Muscle of arm (tissue), 14 donors: ENCODE measurements at places on chromosomes 5 and 9. TPM values are rescaled to one million over a fixed set of nuclear protein-coding genes. Genes with fewer than 3 reads are reported as not detected.

Gene SOX30
- 0.42 TPM for polyA plus RNA-seq

Gene NEUROG1
- polyA plus RNA-seq, result not detected

Gene ANGPTL2
- 53.1 TPM for polyA plus RNA-seq

DNA sequence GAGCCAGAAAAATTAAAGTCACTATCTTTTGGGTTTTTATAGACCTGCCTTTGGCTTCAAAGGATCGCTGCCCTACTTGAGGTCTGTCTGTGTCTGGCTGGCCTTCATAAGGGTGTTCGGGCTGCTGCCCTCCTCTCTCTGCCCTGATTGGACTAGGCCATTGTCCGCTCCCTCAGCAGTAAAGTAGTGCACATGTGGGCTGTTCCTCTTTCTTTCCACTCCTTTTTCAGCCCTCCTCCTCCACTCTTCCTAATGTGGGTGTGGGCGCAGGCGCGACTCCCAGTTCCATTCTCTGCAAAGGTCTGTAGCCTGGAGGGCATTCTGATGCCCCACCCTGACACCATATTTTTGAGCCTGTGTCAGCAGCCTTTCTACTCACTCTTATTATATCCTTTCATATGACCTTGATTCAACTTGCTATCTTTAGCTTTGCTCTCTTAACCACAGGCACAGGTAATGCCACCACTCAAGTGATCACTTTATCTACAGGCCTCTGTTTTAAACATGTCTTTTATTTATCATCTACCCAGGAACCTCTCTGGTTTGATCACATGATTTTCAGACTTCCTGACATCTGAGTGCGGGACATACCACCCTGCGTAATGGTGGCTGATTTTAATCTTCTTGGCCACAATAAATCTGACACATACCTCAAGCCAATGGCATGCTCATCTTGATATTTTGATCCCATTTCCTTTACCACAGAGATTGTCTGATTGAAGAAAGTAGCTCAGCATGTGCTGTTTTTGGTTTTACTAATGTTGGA is 144.5 kb downstream of the AOPEP start:
- no peak for DNase-seq

GRCh38 chr5:178077751-178078150 is 35.6 kb upstream of the N4BP3 start:
- DNase-seq, result no peak

GRCh38 chr5:43294226-43294625 is 19.0 kb downstream of the HMGCS1 start:
- DNase-seq, result no peak

DNA sequence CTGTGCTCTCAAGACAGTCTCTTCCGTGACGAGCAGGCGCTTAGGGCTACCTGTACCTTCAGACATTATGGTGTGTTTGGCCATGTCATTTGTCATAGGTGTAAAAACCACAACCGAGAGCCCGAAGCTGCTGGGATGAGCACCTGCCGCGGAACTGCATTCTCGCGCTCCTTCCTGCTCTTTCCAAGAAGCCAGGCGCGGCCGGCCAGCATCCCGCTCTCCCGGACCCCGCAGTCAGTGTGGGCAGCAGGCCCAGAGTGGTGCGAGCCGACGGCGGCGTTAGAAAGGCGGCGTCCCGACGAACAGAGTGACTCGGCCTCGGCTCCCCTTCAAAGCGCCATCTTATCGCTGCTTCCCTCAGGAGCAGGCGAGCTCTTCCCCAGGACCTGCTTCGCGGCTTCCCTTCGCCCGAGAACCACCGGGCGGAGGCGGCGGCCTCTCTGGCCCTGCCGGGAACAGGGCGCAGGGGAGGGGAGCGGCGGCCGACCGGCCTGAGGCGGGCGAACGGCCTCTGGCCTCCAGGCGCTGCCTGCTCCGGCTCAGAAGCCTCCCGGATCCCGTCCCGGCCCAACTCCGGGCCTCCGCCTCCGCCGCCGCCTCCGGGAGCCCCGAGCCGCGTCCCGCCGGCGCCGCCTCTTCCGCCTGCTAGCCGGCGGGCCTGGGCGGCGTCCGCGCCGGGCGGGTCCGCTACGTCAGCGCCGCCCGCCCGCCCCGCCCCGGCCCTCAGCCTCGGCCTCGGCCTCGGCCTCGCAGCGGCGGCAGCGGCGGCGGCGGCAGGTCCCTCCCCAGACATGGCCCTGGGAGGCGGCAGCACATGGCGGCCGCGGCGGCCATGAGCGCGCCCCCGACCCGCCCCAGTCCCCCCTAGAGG is at the start of gene FAM120A:
Gene FAM120A, plus strand, starts transcription at position 741 of the 871 bp plus-strand sequence. CDS start 231 bp downstream, outside the sequence.
- DNase-seq, result peak; percentile 56

DNA sequence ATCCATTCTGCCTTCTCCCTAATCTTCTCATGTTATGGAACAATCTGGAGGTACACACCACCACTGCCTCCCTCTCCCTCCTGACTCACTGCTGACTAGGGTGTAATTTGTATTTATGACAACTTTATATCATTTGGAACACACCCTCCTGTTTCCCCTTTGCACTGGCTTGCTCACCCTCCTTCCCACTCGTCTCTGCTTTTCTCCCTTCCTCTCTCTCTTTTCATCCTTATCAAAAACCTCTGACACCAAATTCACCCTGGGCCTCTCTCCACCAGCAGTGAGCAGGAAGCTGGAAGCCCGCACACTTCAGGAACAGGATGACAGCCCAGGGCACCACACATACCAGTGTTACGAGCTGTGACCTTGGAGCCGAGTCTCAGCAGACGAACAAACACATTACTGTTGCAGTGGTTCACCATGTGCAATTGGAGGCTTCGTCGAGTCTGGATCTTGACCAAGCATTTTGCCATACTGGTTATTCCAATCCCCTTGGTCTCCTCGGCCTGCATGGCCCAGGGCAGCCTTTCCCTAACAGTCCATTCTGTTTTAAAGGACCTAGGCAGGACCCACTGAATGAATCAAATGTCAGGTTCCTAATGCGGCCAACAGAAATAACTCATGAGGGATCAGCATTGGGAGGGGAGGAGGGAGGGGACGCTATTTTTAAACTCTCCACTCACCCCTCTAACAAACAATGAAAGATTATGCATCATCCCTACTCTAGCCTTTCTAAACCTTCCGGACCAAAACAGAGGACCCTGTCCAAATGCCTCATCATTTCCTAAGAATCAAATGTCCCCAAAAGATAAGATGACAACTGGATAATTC is 203.9 kb upstream of the RASEF start:
- peak; percentile 7 for DNase-seq

DNA sequence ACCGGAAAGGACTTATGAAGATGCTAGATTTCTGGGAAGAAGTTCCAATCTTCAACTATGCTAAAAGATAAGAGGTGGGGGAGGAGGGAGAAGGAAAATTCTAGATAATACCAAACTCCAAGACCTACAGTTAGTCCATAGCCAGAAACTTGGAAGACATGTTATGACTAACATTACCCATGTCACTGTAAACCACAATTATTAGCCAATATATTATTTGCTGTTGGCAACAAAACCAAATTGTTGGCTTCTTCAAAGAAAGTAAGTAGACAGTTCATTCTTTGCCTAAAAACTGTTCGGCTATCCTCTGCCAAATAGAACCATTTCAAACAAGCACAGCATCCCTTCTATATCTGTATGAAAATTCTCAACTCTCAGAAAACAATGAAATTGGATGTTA is 25.1 kb downstream of the PRLR start:
- DNase-seq, result no peak

DNA sequence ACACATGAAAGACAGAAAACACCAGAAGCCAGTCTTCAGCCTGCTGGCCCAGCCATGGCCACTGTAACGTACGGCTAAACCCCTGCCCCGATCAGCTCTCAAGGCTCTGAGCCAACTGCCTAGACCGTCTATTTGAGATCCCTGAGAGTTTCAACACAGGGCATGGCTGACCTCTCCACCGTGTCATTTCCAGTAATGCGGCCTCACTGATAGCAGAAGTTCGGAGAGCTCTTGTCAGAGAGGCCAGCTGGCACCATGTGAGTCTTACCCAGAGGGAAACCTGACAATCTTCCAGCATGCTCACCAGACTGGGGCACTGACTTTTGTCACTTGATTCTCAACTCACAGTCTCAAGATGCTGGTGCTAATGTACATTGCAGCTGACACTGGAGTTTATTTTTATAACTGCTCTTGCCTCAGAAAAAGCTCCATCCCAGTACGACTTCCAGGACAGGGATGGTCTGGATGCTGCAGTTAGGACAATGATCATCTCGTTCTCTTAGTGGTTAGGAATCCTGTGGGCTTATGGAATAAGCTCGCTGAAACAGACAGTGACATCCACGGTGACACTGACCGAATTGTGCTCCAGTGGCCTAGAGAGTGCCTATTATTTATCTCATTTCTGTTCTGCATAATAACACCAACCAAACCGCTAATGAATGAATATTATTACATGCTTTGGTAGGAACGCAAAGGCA is 372.7 kb downstream of the ICE1 start:
- no peak for DNase-seq

DNA sequence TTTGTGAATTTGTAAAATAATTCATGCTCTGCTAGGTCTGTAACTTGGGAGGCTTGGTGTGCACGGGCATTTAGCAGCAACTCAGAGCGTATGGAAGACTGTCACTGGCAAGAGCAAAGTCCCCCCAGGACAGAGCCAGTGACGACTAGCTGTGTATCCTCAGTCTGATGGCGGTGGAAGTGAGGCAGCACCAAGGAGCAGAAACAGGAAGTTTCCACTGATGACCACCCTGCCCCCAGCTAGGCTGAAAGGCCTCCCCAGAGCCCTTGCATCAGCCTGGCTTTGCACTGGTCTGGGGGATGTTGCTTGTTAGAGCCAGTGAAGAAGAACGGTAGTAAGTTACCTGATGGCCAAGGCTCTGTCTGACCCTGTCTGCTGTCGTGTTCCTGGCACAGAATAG is 66.8 kb upstream of the ABL1 start:
- DNase-seq, result no peak
